ENCODE measurements at places on chromosomes 1 and 21.

DNA sequence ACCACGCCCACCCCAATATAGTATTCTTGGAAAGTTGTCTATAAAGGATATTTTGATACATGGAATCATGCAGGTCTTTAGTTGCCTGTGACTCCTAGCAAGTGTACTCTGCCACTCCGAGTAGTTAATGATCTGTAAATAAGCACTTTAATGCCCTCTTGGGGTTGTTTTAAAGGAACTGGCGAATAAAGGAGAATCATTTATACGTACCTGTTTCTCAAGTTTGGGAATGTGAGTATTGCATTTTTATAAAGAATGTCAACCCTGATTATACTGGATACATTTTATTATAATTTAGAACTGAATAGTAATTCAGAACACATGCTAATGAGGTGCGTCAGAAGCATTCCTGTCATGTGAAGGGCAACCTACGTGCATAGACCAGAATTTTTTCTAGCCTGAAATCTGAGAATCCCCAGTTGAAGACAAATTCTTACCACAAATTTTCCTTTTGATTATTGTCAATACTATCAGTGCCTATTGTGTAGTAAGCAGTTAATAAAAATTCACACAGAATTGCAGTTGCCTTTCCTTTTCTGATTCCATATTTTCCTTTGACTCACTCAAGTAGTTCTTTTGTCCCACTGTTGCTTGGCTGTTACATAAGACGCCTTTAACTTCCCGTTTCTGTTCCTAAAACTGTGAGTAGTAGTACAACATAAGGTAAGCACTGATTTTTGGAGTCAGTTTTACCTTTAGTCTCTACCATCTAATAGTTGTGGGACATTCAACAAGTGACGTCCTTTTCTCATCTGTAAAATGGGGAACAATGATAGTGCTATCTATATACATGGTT is 5.1 kb downstream of the AHCYL1 start:
- DNase-seq, result no peak

GRCh38 chr1:223802032-223802431 is 43.7 kb downstream of the TP53BP2 start:
- DNase-seq, result no peak

GRCh38 chr1:115705085-115705951 is 63.2 kb downstream of the CASQ2 start:
- no peak for DNase-seq

DNA sequence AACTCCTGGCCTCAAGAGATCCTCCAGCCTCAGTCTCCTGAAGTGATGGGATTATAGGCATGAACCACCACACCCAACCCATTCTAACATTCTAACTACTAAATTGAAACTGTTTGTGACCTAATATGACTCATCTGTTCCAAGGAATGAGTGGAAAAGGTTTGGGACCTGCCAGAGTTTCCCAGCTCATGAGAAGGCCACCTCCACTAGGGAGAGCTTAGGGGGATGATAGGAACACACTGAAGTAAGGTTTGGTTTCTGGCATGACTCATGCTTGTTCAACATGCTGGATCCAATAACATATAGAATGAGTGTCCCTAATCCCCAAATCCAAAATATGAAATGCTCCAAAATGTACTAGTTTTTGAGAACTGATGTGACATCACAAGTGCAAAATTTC is 18.9 kb upstream of the SCAF4 start:
- DNase-seq, result no peak

- DNase-seq, result no peak
Observed at GRCh38 chr1:30824736-30825429, 67.3 kb upstream of the LAPTM5 start.

GRCh38 chr21:44065428-44065827 is 41.8 kb upstream of the PWP2 start:
- DNase-seq, result no peak

DNA sequence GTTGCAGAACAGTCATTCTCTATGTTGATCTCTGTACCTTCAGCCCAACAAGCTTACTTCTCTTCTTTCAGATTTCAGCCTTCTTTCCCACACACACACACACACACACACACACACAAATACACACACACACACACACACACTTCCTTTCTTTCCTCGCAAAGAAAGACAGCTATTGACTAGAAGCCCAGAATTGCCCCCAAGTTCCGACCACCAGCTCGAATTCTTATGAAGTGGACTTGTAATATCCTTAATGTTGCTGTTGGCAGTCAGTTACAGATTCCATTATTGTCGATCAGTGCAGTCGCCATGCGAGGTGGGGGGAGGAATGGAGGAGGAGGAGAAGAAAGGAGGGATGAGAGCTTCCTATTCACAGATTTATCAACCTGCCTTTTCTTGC is 125.5 kb downstream of the CLEC20A start:
- no peak for DNase-seq

DNA sequence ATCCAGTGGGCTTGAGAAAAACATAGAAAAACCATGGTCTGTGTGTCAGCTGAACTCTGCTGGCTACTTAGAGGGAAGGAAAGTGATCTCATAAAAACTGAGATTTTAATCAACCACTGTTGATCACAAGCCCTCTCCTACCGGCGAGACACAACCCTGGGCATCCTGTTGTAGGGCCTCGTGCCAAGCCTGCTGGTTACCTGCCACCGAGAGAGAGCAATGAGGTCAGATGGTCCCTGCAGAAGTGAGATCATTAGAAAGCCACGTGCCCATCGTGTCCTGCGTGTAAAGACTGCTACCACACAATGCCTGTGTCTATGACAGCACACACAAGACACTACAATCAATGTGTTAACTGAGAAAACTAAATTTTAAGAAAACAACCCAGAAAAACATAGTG is 41.7 kb upstream of the GPR153 start:
- no peak for DNase-seq

DNA sequence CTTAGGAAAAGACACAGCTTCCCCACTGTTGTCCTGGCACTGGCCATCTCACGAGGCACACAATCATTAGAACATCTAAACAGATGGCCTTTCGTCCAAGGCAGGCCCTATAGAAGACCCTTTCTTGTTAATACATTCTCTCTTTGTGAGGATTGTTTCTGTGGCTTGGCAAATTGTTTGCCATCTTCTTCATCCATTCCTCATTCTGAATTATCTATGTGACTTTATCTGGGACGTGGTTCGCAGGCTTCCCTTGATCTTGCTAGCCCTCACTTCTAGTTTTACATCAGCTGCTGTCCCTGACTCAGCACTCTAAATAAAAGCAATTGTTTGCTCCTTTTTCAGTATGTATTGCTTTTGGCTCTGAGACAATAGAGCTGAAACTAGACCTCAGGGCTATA is 101.1 kb upstream of the ZC3H11B start:
- DNase-seq, result no peak

DNA sequence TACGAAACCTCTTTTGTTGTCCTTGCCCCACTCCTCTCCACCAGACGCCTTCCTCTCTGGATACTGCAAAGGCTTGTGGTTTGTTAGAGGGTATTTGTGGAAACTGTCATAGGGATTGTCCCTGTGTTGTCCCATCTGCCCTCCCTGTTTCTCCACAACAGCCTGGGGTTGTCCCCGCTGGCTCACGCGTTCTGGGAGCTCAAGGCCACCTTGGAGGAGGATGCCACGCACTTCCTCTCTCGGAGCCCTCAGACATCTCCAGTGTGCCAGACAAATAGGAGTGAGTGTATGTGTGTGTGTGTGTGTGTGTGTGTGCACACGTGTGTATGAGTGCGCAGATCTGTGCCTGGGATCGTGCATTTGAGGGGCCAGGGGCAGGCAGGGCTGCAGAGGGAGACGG is 37.6 kb upstream of the IL19 start:
- DNase-seq, result no peak

DNA sequence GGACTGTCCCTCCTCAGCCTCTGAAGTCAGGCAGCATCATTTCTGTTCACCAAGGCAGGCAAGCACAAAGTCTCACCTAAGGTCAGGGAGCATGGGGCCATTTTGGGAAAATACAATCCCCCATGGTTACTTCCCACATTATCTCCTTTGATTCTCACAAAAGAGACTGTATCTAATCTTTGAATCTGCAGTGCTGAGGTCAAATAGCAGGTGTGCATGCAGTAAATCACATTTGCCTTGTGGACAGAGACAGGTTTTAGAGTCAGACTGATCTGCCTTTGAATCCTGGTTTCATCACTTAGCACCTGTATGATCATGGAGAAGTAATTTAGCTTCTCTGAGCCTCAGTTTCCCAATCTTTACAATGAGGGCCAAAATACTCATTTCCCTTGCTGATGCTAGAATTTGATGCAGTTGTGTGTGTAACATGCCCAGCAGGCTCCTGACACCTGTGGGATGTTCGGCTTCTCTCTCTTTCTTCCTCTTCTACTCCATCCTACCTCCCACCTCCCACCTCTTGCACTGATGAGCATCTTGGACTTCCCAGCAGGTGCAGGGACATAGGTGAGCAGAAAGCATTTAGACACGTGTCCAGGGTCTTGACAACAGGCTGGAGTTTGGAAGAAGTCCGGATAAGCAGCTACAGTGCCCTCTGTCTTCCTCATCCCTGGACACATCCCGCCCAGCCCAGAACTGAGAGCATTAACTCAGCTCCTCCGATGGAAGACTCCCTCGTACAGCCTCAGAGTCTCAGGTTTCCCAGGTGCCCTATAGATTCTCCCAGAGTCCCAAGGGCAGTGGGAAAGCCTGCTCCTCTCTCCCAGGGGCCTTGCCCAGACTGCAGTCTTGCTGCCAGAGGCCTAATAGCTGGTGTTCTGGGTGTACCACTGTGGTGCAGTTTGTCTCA is 18.9 kb downstream of the NENF start:
- no peak for DNase-seq

GRCh38 chr21:31347435-31348032 is 3.5 kb upstream of the TIAM1 start:
- no peak for DNase-seq

- no peak for DNase-seq
Observed at GRCh38 chr1:39722495-39722894, 16.2 kb upstream of the PPIE start.

GRCh38 chr1:153573351-153573750 is 7.7 kb upstream of the S100A2 start:
- DNase-seq, result no peak

- no peak for DNase-seq
Observed at GRCh38 chr1:236502972-236503639, 20.7 kb upstream of the LGALS8 start.

- DNase-seq, result no peak
Observed at GRCh38 chr1:12597792-12598191, 20.2 kb downstream of the DHRS3 start.
